ENCODE measurements at places on chromosomes 6 and 20.

- no peak for DNase-seq
Observed at GRCh38 chr6:20769631-20770030, 235.4 kb downstream of the CDKAL1 start.

DNA sequence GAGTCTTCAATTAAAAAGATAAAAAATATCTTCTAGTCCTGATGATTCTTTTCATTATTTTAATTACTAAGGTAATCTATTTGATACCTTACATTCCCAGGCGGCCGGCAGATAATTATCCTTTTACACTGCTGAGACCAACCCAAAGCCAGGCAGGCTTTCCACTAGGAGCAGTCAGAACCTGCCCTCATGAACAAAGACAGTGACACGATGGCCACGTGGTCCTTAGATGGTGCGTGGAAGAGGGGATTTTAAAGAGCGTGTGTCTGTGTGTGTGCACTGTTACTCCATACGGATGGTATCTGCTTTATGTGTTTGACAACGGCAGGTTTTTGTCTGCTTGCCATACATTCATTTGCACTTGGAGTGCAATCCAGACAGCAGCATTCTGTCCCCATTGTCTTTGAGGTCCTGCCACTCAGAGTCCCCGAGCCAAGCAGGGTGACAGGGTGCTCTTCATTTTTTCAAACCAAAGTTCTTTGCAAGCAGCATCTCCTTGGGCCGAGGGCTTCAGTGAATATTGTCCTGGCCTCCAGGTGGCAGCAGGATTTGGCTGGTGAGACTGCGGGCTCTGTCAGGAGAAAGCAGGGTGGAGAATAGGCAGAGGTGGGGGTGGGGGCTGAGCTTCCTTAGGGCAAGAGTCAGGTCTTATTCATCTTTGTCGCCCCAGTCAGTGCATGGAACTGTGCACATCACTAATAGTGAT lies 260.5 kb downstream of the NRN1 start:
- no peak for DNase-seq

DNA sequence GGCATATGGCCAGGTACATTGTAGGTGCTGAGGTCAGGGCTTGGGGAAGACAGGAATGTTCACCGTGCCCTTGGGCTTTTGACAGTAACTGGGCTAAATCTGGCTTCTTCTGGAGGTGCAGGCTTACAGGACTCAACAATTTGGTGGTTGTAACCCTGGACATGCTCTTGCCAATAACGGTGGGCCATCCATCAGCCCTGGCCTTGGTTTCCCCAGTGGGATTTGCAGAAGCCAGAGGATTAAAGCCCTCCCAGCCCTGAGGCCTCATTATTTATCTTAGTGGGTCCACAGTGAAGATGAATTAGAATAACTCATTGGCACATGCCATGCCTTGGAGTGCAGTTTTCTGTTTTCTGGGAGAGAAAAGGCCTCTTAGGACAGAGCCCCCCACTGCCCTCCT lies 44.0 kb downstream of the TOX2 start:
- no peak for DNase-seq

GRCh38 chr6:167549213-167549612 lies 224.3 kb downstream of the TTLL2 start:
- DNase-seq = no peak

GRCh38 chr6:127457456-127458064 lies 1.6 kb downstream of the KIAA0408 start:
- DNase-seq = no peak

DNA sequence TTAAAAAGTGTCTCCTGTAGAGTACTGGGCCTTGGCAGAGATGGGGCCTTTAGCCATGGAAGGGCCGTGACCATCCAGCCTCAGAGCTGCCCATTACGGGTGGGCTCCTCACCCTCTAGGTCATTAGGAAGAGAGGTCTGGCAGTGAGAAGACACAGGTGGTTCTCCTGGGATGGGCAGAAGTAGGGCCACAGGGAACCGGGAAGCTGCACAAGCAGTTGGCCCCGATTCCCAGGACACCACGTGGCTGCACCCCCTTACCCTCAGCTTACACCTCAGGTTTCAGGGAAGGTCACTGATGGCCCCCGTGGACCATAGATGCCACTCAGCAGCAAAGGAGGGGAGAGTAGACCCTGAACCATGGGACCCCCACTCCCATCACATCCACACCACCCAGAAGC lies 1.6 kb downstream of the RAET1G start:
- DNase-seq = no peak

DNA sequence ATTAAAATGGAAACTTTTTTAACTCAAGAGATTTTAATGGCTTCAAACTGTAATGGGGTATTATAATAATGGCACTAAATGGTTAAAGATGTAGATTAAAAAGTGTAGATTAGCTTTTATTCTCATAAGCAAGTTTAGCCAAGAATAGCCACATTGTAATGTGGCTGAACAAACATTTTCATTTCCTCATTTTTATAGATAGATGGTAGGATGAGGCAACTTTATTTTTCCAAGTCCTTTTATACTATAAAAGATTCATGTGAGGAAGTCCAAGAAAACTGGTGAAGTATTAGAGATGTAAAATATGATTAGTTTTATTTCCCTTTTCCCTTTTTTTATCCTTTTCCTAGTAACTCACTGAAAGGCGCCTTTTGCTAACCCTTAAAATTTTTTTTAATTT lies 88.8 kb downstream of the ATRN start:
- no peak for DNase-seq

- DNase-seq = no peak
Observed at GRCh38 chr6:107118976-107119375, 3.7 kb upstream of the BEND3 start.

DNA sequence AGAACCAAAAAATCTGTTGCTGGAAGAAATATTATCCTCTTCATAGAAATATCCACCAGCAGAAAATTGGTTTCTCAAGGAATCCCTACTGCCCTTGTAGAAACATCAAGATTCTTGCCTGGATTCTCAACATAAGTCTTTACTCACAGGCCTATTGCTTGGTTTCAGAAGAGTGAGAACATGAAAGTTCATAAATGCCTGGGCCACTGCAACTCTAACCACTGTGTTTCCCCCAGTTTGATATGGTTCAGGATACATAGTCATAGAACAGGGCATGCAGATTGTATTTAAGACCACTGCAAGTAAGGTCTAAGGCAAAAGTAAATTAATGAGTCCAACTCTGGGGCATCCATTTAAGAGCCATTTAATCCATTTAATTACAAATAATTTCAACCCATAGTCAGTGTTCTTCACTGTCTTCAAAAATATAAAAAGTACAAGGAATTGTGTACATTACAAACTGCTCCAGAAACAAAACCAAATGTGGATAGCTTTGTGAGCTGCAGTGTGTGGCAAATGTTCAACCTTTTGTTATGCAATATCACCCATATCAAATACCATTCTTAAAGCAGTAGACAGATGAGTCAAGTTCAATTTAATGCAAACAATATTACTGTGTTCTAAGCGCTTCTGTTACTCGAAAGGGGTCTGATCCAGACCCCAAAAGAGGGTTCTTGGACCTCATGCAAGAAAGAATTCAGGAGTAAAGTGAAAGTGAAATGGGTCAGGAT lies 83.3 kb downstream of the OPRM1 start:
- no peak for DNase-seq

GRCh38 chr6:112027942-112028674 lies 25.8 kb upstream of the CCN6 start:
- DNase-seq = no peak

- DNase-seq = no peak
Observed at GRCh38 chr20:29687438-29687837, 1570.0 kb upstream of the DEFB115 start.

DNA sequence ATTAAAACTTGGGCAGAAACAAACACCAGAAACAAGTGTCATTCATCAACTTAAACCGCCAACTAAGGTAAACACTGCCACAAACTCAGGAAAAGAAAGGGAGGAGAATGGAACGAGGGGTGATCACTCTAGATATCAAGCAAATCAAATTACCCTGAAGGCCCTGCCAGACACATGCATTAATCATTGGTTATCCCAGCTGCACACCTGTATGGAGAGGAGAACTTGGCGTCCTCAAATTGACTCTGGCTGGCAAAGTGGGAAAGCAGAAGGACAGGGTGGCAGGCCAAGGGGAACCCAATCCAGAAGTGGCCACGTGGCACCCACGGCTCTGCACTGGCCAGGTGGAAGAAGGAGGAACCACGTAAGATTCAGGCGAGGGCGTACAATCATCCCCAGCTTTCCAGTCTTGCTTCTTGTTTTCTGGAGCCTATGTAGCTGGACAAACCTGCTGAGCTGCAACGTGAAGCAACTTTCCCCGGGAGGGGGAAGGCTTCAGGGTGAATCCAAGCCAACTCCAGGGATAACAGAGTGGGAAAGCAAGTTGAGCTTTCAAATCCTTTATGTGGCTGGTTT lies 156.2 kb upstream of the JARID2 start:
- DNase-seq = no peak

GRCh38 chr20:7908905-7909304 lies 31.4 kb downstream of the HAO1 start:
- no peak for DNase-seq

DNA sequence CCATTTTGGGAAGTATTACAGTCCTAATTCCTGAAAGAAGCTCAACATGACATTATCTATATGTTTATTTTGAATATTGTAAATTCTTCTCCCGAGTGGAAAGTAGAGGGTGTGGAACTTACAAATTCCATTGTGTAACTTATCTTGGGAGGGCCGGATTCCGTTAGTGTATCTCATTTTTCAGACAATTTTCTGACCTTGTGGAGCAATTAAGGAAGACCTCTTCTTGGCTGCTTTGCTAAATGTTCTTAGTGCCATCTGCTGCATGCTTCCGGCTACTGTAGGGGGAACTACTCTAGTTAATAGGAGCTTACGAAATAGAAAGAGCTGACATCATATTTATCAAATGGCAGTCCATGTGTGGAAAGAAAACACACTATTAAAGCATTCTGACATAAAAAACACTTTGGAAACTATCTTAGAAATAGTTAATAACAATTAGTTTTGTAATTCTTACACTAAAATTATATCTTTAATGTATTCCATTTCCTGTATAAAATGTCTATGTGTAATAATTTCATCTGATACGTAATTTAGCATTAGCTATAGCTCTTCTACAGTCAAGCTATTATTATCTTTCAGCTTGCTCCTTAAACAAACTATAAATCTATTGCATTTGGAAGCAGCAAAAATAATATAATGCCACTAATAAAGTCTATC lies 41.5 kb upstream of the KCNQ5 start:
- no peak for DNase-seq

- DNase-seq = no peak
Observed at GRCh38 chr6:654136-654535, 2.8 kb downstream of the HUS1B start.

- no peak for DNase-seq
Observed at GRCh38 chr6:25006565-25007001, 70.8 kb upstream of the RIPOR2 start.

DNA sequence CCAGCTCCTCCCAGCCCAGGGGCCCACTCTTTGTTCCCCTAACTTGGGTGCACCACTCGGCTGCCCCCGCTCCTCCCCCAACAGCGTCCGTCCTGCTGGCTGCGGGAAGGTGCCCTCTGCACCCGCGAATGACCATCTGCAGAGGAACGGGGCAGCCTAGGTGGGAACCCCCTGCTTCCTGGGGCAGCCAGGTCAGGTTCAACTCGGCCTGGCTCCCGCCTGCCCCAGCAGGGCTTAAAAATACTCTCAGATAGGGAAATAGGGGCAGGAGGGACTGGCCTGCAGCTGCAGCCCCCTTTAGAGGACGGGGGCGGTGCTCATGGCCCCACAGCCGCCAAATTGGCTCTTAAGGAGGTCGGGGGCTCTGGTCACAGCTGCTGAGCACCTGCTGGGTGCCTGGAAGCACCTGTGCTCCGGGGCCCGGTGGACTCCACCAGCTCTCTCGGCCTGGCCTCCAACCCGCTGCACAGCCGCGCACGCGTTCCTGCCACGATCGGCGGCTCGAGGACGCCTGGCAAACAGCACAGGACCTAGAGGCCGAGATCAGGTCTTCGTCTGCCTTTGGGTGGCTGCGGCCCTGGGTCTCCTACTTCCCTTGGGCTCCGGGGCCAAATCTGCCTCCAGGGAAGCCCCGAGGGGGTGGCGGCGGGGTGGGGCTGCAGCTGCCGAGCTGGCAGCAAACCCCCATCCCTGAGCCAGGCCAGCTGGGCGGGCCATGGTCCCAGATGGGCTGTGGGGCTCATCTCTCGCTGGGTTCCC lies 700 bp upstream of the LAMA5 start:
- peak; percentile 55 for DNase-seq

DNA sequence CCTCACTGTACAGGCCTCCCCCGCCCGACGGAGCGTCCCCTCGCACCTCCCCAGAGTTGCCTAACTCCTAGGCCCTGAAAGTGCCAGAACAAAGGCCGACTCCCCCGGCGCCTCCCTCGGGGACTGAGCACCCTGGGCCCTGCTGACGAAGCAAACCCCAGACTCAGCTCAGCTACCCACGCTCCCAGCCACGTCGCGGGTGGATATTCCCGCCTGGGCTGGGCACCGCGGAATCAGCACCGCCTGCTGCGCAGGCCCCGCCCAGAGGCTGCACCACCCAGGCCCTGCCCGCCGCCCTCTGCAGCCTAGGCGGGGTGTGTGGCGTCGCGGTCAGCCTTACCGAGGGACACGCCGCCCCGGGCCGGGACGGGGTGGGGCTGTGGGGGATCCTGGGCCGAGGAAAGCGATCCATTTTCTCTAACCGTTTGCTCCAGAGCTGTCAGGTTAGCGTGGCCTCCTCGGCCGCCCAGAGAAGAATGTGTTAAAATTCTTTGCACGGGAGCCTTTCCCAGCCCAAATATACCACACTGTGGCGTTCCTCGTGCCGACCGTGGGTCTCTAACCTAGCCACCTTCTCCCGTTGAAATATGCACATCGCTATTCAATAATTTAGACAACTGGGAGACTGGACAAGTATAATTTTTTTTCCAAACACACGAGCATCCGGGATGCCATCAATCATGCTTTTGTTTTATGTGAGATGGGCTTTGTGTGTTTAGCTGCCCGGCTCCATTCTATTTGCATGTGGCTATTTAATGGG lies 31.4 kb downstream of the TFAP2A start:
- no peak for DNase-seq

GRCh38 chr20:14580418-14581074 lies 243.1 kb upstream of the FLRT3 start:
- no peak for DNase-seq

DNA sequence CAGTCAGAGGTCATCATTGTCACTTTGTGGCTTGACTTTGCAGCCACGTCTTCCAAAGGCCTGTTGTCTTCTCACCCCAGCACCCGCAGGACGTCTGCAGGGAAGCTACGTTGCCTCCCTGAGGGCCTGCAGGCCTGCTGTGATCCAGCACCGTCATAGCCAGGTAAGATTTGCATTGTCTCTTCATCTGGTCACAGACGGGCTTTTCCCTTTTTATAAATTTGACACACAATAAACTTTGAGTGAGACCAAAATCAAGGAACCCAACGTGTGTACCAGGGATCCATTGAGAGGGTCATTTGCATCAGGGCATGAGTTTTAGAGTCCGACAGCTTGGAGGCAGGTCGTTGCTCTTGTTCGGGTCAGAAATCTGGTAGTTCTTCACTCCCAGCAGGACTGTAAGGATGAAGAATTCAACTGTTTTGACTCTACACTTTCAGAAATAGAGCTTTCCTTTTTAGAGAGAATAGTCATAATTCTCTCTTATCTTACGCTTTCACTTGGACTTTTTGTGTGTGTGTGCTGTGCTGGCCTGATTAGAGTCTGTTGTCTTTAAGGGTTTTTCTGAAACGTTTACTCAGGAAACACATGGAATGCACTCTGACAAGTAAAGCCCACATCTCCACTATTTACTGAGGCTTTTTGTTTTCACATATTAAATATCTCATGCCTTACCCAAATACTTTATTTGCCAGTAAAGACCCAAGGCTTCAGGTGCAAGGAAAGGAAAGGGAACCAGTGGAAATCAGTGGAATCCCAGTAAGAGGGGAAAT lies 177.2 kb upstream of the TAB2 start:
- no peak for DNase-seq

- DNase-seq = no peak
Observed at GRCh38 chr6:111530667-111531066, 47.6 kb upstream of the REV3L start.

- peak; percentile 92 for DNase-seq
Observed at GRCh38 chr20:19974630-19975435, 42.3 kb upstream of the NAA20 start.

All from C1 segment of cervical spinal cord (tissue), 14 donors.